Cortex of kidney (tissue), 1 donor: ENCODE measurements at places on chromosomes 1 and 21.

DNA sequence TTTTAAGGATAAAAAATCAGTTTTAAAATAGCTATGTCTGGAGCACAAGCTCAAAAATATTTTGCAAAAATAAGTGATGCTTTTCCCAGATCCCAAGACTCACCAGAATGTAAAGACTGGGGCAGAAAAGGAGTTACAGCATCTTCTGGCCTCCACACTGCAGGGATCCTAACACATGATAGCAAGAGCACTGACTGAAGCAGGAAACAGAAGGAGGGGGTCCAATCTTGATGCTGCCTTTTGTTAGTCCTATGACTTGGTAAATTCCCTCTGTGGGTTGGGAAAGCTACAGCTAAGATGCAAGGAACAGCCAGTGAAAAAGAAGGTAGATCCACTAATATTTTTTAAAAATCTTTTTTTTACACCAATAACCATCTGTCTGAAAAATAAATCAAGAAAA, 54.2 kb upstream of the TNR start:
- no peak for DNase-seq

DNA sequence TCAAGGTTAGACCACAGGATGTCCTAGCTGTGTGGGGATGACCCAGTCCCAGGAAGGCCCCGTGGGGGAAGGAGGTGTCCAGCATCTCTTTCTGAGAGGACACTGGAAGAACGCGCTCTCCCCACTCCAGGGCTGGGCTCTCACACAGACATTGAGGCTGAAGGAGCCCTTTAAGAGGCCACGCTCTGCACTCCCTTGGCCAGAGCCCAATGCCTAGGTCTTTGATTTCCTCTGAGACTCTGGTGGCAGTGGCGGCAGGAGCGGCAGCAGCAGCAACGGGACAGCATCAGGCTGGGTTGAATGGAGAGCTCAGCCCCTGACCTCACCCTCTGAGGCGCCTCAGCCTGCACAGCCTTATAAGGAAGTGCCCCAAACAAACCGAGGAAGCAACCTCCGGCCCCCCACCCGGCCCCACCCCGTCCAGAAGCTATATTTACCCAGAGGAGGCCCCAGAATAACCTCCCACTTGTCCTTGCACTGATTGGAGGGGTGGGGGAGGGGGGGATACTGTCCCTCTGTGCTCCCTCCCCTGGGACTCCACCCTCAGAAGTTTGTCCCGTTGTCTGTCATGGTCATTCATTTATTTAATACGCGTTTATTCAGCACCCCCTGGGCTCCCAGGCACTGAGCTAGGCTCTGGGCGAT, 12.3 kb downstream of the NES start:
- no peak for DNase-seq

DNA sequence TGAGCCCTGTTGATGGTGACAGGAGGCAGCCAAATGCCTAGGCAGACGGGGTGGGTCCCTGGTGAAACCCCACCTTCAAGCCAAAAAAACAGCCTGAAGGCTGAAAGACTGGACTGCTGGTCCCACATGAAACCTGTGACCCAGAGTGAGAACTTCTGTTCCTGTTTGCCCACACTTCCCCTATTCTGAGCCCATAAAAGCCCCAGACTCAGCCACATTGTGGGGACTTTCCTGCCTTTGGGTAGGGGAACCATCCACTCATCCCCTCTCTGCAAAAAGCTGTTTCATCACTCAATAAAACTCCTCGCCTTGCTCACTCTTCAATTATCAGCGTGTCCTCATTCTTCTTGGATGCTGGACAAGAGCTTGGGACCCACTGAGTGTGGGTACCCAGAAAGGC, 25.2 kb downstream of the HTR6 start:
- DNase-seq, result no peak

GRCh38 chr1:222073307-222073995, 331.6 kb upstream of the DUSP10 start:
- no peak for DNase-seq

DNA sequence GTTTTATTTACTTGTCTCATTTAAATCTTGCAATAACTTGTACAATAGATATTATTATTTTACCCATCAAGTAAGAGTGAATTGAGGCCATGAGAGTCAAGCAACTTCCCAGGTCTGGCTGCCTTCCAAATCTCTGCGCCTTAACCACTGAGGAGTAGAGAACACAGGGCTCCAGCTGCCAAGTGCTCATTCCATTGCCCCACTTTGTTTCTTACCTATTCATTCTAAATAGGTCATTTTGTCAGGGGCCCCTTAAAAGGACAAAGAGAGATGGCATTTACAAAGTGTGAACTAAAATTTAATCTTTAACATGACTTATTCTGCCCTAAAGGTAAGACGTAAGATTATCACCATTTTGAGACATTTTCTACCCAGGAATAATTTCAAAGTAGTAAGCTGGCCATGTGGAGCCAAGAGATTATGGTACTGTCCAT, 3.5 kb downstream of the PPP1R15B start:
- DNase-seq, result no peak

DNA sequence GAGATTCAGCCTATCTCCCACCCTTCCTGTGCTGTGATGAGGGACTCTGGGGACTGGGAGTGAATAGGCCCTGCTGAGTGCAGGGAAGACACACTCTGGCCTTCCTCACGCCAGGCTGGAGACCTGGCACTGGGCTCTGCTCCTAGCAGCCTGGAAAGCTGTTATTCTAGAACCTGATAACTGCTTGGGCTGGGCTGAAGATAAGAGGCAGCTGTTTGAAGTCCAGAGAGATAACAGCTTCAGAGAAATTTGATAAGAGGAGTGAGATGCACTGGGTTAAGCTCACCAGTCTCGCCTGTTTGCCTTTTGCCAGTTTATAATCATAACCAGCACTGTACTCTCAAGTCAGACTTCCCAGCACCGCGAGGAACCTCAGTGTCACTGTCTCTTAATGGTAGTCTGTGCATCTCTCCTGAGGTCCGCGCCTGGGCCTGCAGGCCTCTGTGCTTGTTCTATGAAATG, 46.6 kb upstream of the GPR37L1 start:
- DNase-seq, result no peak

DNA sequence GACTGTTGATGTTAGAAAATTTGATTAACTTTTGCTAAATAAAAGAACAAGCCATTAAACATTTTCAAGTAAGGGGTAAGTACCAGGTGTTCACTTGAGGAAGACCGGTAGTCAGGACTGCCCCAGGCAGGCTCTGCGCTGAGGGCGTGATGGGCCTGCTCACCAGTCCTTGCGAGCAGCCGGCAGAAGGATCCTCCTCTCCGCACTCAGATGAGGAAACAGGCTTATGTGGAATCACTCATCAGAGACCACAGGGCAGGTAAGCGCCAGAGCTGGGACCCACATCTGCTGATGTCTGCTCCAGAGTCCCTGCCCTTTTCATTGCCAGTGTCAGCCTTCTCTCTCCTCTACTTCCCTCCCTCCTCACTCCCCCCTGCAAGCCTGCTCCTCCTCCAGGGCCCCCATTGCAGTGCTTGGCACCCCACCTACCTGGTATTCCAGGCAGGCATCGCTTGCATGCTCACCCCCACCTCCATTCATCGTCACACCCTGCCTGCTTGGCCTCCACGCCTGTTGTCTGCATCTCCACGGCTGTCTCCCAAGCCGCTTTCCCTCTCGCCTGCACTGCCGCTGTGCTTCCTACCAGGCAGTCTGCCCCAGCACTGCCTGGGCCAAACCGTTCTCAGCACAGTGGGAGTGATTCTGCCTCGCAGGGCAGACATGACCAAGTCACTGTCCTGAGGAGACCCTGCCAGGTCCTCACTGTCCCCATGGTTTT, 24.7 kb upstream of the KDM4A start:
- DNase-seq, result no peak

DNA sequence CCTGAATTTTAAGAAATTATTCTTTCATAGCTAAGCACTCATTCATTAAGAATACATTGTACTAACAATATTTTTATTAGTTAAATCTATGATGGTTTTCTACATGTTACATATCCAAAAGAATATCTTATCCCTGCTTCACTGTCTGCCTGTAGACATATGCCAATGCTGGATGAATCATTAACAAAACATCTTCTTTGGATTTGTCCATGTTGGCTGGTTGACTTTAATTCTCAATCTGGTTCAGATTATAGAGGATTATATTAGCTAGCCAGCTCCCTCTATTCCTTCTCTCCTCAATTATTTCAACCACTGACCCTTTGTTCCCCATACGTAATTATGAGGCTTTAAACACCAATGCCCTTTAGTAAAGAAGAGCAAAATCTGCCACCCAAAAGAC, 138.9 kb upstream of the DMRTA2 start:
- DNase-seq, result no peak

DNA sequence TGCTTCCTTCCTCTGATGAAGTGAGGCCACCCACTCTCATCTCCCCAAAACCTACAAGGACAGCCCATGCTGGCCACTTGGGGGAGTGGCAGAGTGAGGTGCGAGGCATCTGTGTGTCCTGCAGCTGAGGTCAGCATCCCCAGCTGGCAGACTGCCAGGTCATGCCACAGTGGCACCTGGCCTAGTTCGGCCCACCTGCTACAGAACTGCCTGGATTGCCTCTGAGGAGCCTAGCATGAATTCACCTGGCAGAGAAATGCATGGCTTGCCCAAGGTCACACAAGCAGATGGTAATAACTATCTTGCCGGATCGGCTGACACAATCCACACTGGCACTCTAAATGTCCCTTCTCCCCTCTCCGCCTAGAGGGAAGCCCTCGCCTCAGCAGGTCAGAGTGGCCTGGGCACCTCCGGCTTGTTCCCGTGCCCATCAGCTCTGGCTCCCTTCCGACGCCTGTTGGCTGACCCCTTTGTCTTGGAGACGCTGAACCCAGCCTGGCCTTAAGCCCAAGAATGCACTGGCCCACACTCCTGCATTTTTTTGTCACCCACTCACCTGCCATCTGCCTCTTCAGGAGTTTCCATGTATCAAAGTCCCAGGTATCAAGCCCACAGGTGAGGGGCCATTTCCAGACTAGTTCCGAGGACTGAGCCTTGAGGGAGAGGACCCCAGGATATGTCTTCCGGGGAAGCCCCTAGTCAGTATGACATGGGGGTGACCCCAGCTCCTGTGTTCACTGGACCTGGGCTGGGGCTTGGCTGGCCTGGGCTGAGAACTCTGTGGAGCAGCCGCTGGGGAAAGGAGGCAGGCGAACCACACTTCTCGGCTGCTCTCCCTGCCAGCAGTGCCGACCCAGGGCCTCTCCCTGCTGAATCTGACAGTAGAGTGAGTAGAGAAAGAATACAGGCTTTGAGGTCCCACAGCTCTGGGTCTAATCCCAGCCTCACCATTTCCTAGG, 21.7 kb downstream of the ECE1 start:
- DNase-seq, result no peak

DNA sequence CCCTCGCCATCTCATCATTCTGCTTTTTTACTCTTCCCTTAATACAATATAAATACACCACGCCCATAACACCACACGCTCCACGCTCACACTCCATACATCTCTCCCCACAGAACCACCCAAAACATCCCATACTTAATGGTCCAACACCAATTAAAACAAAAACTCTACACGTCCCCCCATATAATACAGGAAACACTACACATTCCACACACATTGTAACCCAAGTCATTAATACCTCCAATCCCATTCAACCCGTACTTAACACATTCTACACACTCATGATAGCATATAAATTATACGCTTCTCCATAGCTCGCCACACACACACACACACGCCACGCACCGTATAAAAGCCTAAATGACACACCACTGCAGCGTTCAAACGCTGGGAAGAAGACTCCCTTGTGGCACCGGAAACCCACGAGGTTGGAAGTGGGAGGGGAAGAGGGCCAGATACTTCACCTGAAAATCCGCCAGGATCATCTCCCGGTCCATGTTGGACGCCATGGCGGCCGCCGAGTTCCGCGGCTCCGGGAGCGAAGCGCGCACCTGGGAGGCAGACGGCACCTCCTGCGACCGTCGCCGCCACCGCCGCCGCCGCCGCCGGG, 659 bp downstream of the FAF1 start:
- no peak for DNase-seq

DNA sequence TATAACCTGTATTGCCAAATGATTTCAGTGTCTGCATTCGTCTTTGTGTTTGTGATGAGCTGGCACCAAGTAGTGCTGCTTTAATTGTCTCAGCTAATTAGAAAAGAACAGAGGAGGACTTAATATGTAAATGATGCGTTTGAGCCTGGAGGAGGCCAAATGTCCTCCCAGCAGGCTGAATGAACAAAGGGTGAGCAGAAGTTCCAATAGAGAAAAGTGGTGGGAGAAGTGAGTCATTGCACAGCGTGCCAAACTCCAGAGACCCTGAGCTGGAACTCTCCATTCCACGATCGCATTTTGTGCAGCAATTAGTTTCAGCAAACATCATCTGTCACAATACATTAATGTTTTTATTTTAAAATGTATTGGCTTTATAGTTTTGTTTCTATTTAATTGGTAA, 17.9 kb downstream of the ETV3L start:
- no peak for DNase-seq

DNA sequence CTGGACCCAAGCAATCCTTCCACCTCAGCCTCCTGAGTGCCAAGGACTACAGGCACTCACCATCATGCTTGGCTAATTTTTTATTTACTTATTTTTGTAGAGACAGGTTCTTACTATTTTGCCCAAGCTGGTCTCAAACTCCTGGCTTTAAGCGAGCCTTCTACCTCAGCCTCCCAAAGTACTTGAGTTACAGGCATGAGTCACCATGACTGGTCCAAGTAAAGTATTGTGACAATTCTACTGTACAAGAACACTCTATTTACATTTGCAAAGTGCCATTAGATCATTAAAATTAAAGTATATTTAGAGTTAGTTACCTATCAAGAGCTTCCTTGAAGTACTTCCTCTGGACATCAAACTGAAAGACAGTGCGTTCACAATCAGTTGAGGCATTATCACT, 44.8 kb downstream of the NRDC start:
- DNase-seq, result no peak

- no peak for DNase-seq
Measured at GRCh38 chr1:56965191-56965590, 624 bp downstream of the C8B start.

DNA sequence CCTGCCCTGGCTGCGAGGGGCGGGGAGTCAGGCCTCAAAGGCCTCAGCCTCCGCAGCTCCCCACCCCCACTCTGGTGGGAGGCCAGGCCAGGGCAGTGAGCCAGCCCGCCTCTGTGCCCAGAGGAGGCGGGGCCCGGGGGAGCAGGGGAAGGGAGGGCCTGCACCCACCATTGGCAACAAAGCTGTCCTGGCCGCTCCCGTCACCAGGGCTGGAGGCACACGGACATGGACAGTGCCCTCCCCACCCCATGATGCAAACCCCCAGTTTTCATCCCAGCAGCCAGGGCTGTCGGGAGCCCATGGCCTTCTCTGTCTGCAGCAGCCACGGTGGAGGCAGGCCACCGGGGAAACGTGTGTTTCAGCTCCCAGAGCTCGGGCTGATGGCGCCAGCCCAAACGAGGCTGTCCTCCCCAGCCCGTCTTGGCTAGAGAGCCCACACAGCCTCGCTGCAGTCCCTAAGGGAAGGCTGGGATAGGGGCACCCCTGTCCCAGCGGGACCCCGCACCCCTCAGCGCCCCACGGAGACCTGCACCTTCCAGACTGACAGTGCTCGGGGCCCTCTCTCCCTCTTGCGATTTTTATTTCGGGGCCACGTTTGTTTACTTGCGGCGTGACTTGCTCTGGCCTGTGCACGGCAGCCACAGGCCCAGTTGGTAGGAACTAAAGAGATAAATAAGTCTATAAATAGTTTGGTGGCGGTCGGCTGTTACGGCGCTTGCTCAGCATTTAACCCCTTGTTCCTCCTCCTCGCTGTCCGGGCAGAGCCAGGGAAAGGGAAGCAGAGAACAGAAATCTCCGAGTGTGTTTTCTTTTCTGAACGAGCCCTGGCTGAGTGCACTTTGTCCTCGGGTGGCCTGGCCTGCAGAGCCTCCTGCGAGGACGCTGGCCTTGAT, 101.8 kb downstream of the PRDM16 start:
- DNase-seq, result no peak

GRCh38 chr1:114178936-114179335, 25.3 kb upstream of the SYT6 start:
- DNase-seq, result no peak
